ENCODE measurements at places on chromosomes 16 and 17.

- DNase-seq = no peak
These were observed 8.6 kb downstream of the CMIP start for GRCh38 chr16:81453091-81453728.

- DNase-seq = no peak
These were observed 134.9 kb downstream of the SOCS1 start for GRCh38 chr16:11121083-11121608.

- DNase-seq = no peak
These were observed 6.1 kb downstream of the GDE1 start for GRCh38 chr16:19515757-19516156.

- no peak for DNase-seq
These were observed 59.1 kb downstream of the GRIN2A start for GRCh38 chr16:10123141-10123540.

- DNase-seq = no peak
These were observed 7.7 kb upstream of the STH start for GRCh38 chr17:45991341-45991740.

DNA sequence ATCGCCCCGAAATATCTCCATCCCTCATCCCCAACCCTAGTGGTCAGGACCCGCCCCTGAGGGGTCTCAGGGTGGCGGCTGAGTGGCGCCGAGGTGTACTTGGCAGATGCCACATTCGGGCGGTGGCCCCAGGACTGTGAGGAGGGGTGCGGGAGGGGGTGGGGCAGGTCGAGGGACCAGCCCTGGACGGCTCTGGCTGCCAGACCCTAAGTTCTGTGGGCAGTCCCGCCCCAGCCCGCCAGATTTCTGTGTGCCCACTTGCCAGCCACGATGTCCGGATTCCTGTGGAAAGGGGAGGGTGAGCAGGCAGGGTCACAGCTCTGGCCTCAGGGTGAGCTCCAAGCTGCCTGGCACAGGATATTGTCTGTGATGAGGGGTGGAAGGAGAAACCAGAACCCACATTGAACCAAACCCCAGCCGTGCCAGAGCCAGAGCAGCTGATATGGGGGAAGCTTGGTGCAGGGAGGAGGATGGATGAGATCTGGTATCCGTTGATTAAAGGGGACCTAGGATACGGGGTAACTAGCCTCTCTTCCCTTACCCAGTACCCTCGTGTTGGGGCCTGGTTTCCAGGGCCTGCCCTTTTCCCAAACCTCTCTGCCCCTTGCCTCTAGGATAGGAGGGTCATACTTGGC, 1.1 kb upstream of the CHAD start:
- DNase-seq = no peak

DNA sequence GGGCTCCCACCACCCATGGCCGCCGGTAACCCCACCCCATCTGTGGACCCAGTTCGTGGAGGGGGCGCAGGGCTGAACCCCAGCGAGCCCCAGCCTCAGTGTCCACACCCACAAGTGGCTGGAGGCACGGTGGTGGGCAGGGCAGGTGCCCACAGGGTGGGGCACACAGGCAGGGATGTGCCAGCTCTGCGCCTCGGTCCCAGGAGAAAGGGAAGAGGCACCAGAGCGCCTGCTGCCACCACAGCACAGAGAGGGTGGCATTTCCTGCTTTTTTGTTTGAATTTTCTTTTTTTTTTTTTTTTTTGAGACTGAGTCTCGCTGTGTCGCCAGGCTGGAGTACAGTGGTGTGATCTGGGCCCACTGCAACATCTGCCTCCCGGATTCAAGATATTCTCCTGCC, 19.0 kb downstream of the ZFPM1 start:
- DNase-seq = no peak

DNA sequence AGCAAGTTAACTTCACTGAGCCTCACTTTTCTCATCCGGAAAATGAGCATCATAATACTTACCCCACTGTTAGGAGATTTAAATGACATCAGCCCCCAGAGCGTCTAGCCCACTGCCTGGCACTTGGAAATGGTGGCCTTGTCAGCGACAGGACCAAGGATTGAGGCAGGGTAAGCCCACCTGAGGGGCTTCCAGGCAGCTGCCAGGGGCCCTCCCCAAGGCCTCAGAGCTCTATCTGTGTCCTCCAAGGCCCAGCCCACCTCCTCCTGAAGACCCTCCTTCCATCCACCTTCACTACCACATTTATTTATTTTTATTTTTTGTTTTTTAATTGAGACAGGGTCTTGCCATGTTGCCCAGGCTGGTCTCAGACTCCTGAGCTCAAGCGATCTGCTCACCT, 13.8 kb downstream of the PITPNM3 start:
- DNase-seq = no peak

DNA sequence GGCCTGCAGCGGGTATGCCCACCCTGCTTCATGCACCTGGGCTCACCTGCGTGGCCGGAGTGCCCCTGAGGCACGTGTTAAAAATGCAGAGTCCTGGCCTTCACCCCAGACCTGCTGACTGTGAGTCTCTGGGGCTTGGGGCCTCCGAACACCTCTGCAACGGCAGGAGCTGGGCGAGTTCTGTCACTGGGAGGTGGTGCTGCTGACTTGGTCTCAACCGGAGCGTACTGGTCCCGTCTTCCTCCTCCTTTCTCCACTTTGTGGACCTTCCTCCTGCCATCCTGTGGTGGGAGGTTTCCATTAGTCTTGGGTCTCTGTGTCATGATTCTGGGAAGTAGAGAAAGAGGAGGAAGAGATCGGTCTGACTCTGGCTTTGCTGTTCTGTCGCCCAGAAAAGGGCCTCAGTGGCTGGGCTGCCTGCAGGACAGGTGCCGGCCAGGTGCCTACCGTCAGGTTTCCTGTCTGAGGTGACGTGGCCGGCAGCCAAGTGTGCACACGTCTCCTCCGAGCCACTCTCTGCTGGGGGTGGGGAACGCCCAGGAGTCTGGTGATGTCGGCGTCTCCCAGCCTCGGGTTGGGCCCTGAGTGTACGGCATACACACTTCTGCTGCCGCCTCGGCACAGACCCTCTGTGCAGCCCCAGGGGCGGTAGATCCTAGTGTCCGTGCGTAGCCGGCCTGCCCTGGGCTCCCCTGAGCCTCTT, 6.9 kb downstream of the TSC2 start:
- no peak for DNase-seq

DNA sequence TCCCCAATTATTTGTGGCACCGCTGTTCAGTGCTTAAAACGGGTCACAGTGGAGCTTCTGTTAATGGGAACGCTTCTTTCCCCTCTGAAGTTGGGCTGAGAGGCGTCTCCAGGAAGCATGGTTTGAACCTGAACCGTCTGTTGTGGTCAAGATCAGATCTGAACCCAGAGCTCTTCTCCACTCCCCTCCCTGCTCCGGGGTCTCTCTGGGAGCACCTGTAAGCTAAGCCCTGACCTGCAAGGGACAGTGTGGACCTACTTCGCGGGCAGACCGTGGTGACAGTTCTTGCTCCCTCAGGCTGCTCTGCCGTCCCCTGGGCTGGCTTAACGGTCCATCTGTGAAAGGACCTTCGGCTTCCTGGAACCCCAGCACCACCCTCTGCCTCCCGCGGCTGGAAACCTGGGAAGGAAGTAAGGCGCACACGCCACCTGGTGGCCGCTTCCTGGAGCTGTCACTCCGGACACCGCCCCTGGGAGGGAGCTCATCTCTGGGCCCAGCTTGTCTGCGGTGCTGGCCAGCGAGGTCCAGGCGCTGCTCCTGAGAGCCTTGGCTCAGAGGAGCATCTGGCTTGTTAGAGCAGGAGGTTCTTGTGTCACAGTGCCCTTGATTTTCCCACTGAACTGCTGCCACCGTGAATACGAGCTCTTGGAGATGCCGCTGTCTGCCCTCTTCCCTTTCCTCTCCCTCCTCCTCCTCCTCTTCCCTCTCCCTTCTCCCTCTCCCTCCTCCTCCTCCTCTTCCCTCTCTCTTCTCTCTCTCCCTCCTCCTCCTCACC, 518.5 kb upstream of the EEF2KMT start:
- no peak for DNase-seq

- no peak for DNase-seq
These were observed 2.3 kb downstream of the CMIP start for GRCh38 chr16:81446907-81447268.

GRCh38 chr17:13792314-13792713, 190.6 kb upstream of the HS3ST3A1 start:
- DNase-seq = no peak

DNA sequence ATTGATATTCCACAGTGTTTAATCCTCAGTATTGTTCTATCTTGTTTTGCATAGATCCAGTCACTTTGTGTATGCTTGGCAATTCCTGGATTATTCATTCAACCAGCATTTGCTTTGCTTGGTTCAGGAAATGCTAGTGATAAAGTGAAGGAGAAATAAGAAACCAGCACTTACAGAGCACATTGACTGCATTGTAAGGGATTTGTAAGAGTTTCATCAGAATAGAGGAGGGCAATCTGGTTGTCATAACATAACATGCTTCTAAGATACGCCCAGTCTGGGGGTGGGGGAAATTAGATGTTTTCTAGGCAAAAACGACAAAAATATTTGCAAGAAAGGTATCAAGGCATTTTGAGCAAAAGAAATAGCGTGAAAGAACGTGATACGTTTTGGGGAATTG, 40.4 kb downstream of the TNRC6A start:
- peak; percentile 20 for DNase-seq

DNA sequence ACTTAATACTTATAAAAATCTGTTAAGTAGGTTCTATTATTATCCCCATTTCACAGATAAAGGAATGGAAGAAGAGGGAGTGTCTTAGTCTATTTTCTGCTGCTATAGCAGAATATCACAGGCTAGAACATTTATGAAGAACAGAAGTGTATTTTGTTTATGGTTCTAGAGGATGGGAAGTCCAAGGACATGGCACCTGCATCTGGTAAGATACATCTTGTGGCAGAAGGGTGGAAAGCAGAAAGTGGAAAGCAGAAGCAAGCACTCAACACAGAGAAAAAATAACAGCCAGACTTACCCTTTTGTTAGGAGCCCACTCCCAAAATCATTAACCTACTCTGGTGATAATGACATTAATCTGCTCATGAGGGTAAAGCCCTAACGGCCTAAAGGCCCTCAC, 422.4 kb downstream of the NPIPA8 start:
- no peak for DNase-seq

DNA sequence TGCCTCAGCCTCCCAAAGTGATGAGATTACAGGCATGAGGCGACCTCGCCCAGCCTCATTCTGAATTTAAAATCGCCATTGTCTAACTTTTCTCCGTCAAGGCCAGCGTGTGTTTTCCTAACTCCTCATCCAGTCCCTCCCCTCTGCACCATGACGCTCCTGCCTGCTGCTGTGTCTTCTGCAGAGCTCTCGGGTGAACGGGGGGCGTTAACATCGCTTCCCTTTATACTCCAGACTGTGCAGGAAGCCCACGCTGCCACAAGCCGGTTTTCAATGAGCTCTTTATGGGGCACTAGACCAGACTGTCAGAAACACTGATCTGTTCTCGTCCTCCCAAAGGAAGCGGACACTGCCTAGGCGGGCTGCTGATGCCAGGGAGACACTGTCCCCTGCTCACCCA, 13.2 kb downstream of the AANAT start:
- no peak for DNase-seq

- DNase-seq = no peak
These were observed 143.9 kb downstream of the KCNJ2 start for GRCh38 chr17:70313086-70313852.

GRCh38 chr17:14737984-14738651, 437.2 kb downstream of the HS3ST3B1 start:
- DNase-seq = peak; percentile 98

DNA sequence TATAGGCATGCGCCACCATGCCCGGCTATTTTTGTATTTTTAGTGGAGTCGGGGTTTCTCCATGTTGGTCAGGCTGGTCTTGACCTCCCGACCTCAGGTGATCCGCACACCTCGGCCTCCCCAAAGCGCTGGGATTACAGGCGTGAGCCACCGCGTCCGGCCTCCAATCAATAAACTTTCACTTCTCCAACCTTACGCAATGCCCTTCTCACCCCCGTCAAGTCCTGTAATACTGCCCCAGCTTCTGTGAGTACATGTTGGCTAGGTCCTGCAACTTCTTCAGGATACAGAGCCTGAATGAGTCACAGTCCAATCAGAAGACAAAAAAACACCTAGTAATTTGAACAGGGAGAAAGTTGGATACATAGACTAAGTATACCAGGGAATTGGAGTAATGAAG, 47.1 kb upstream of the PHOSPHO1 start:
- no peak for DNase-seq

GRCh38 chr17:77423589-77424451, 283.1 kb downstream of the SEC14L1 start:
- DNase-seq = peak; percentile 92

GRCh38 chr16:57004387-57005250, 15.3 kb downstream of the NLRC5 start:
- no peak for DNase-seq

GRCh38 chr16:52383640-52384292, 163.2 kb downstream of the TOX3 start:
- no peak for DNase-seq

GRCh38 chr16:75093598-75094540, 22.7 kb downstream of the LDHD start:
- no peak for DNase-seq

DNA sequence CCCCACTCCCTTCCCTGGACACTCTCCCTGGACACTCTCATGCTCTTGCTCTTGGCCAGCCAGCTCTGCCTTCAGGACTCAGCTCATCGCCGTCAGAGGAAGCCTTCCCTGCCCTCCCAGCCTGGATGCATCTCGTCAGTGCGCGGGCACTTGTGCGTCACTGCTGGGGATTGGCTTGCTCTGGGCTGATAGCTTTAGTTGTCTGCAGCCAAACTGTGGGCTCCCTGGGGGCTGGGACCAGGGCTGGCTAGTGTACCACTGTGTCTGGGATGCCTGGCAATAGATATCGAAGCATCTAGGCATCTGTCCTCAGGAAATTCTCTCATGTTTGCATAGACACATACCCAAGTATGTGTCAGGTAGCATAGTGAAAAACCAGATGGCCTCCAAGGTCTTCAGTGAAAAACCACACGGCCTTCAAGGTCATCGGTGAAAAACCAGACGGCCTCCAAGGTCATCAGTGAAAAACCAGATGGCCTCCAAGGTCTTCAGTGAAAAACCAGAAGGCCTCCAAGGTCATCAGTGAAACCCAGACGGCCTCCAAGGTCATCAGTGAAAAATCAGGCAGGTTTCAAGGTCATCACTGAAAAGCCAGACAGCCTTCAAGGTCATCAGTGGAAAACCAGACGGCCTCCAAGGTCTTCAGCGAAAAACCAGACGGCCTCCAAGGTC, 72.0 kb downstream of the CMIP start:
- no peak for DNase-seq

DNA sequence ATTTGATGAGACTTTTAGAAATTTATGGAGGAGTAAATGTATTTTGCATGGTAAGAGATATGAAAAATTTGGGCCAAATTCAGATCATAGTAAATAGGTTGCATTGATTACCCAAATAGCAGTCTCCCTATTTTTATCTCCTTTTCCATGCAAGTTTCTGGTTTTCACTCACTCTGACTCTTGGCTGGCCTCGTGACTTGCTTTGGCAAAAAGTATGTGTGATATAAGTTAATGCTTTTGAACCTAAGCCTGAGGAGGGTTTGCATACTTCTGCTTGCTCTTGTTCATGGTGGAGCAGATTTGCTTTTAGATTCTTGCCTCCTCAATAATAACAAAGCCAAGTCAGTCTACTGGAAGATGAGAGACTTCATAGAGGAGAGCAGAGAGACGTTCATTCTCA, 1045.9 kb upstream of the CDH8 start:
- no peak for DNase-seq

GRCh38 chr17:35890774-35891155, 10.6 kb upstream of the CCL5 start:
- DNase-seq = no peak

All from GM04503 (cell line).